Activated CD4-positive, alpha-beta T cell treated with anti-CD3 and anti-CD28 coated beads for 4 hours (primary cell): ENCODE measurements at places on chromosomes 1 and 21.

GRCh38 chr1:198837278-198838021 lies 198.6 kb downstream of the PTPRC start:
- no peak for DNase-seq

DNA sequence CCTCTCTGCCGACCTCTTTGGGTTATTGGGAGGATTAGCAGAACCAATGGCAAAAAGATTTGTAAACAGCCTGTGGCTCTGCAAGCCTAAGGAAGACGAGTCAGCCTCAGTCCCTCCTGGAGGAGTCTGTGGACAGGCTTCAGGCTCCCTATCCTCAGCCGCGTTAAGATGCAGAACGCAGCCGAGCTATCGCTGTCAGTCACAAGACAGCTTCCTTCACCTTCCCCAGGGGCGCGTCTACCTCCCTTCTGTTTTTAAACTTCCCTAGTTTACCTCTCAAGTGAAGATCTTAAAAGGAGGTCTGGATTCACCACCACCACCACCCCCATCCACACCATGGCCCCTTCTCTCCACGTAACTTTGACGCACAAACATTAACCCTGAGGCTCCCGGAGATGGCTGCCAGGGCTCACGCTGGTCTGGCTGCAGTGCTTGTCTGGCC lies 738 bp downstream of the CAMK1G start:
- no peak for DNase-seq

DNA sequence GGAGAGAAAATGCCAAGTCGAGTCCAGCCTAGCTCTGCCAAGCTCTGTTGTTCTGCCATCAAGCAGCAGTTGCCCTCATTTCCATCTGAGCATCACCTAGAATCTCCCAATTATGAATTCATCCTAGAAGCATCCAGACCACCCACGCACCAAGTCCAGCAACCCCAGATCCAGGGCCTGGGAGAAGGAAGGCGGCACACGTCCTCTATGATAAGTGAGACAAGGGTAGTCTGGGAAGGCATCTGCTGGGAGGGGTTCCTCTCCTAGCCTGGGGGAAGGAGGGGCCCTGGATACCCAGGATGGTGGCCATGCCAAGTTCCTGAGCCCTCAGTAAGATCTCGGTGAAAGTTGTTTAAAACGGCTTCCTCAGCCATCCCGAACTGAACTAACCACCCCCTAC lies 70.7 kb downstream of the VWA5B1 start:
- DNase-seq, result no peak

- DNase-seq, result no peak
These were observed 687 bp upstream of the ERI3 start for GRCh38 chr1:44355582-44356305.

DNA sequence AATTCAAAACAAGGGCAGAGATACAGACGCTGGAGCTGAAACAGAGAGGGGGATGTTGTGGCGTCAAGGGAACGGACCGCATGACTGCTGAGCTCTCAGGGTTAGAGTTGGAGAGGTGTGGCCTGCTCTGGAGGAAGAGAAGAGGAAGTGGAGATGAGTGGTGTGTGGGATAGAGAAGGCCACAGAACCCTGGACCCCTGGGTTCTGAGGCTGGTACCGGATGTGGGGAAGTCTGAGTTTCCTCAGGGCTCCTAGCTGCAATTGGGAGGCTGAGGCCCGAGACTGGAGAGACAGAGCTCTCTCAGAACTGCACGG lies 1.8 kb downstream of the BCAN start:
- no peak for DNase-seq

GRCh38 chr1:80776266-80776665 lies 1024.5 kb upstream of the ADGRL2 start:
- no peak for DNase-seq

DNA sequence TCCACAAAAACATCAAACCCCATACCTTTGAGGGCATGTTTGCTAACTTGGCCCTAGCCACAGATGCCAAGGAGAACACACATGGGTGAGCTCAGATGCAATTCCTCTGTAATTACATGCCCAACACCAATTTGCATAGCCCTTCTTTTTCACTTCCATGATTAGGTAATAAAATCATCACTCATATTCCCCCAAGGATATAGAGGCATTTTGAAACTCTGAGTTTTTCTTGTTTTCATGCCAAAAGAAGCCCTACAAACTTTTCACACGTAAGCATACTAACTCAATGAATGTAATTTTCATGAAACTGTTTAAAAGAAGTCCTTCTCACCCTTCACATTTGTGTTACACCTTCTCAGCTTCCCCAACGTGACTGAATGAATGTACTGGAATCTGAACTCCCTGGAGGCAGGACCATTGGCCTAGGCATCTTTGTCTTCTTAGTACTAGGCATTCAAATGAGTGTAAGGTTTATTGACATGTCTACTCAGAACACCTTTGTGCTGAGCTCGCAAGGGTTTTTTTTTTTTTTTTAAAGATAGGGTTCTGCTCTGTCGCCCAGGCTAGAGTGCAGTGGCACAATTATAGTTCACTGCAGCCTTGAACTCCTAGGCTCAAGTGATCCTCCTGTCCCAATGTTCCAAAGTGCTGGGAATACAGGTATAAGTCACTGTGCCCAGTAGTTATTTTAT lies 31.0 kb downstream of the FBXO42 start:
- DNase-seq, result no peak

DNA sequence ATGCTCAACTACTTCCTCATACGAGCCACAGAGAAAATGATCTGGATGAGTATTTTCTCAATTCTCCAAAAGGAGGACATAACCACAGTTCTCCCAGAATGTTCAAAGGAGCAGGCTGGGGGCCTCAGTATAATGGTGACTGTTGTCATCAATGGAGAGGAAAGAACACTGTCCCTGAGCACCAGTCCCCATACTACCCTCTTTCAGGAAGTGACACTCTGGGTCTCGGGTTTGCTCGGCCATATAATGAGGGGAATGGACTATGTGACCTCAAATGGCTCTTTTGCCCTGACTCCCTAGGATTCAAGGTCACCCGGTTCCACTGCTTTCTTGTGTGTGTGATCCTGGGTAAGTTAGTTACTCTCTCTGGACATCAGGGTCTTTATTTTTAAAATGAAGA lies 22.8 kb downstream of the SLC9A1 start:
- no peak for DNase-seq

- no peak for DNase-seq
These were observed 41.5 kb downstream of the TSEN15 start for GRCh38 chr1:184093071-184093470.

GRCh38 chr1:44031252-44032169 lies at the start of gene SLC6A9:
SLC6A9 (minus strand) TSS chr1:44031462; CDS start chr1:44024277, 7,185 bp downstream.
- DNase-seq, result peak; percentile 52

GRCh38 chr1:27349784-27350662 lies 8.2 kb downstream of the SYTL1 start:
- DNase-seq, result no peak

- DNase-seq, result no peak
These were observed 54.0 kb downstream of the CAPN9 start for GRCh38 chr1:230800891-230801840.

- no peak for DNase-seq
These were observed 389.7 kb downstream of the NCAM2 start for GRCh38 chr21:21387916-21388315.

DNA sequence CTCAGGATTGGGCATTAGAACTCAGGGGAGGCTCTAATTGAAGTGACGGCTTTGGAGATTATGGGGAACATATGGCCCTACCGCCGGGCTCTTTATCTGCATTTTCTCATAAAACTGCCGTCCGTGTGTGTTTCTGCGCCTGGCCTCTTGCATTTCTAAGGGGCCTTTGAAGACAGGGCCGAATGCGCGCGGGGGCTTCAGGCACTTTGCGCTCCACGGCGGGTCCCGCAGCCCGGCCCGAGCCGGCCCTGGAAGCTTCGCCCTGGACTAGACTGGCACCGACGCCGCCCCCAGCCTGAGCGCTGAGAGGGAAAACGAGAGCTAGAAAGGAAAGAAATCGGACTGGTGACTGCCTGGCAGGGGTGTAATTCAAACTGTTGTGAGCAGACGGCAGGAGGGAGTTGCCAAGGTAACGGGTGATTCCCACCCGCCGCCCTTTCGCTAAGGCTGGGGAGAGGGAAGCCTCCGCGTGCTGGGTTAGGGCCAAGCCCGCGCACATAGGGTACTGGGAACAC lies 120.7 kb downstream of the LMX1A start:
- DNase-seq, result no peak

DNA sequence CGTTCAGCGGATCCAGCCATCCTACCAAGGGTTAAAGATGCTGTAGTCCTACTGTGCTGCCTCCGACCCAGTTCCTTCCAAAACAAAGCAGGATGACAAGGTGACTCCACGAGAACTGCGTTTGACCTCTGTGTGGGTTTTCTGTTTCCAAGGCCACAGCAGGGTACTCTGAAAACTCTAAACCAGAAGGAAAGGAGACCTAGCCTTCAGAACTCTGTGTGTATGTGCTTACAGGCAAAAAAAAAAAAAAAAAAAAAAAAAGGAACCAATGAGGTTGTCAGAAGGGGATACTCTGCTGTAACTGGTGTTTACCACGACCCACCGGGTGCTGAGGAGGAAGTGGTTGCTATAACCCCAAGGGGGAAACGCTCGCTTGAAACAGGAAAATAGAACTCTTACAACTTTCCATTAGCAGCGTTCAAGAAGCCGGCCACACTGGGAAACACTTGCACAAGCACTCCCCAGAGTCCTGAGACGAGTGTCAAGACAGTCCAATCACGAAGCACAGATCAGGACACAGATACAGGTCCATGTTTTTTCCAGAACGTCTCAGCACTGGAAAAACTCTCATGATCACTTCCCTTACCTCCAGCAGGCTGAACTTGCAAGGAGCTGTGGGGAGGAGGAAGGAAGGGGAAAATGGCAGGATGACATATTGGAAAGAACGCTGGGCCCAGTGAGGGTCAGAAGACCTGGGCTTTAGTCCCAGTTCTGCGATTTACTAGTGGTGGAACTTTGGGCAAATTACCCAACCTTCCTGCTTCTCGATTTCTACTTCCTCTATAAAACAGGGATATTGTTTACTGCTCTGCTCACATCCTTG lies 64.0 kb downstream of the ITPKB start:
- DNase-seq, result peak; percentile 63

DNA sequence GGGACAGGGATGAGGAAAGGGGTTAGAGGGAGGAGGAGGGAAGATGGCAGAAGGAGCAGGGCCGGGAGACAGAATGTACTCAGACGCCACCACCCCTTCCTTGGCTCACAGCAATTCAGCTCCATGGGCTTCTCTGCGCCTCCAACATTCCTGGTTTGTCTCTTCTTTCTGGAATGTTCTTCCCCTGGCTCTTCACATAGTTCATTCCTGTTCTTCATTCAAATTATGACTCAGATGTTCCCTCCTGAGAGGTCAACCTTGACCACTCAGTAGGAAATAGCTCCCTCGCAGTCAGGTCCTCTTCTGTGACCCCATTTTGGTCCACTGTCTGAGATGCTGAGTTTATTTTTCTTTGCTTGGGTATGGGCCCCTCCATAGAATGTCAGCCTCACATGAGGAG lies 203.2 kb downstream of the C1orf94 start:
- no peak for DNase-seq

GRCh38 chr21:37534431-37534830 lies 167.9 kb downstream of the DYRK1A start:
- no peak for DNase-seq

DNA sequence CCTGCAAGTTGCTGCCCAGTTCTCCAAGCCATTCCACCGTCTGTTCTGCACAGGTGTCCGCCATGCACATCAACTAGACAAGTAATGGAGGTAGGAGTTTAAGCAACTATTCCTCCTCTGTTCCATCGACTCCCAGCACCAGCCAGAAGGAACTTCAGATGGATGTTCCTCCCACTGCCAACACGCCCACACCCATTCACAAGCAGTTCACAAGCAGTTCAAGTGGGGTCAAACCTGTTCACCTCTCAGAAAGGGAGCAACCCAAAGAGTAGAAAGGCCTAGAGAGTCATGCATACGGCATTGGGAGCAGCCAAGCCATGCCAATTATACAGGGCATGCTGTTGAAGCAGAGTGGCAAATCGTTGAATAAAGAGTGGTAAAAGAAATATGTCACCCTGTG lies 4.3 kb upstream of the TDRD5 start:
- no peak for DNase-seq

DNA sequence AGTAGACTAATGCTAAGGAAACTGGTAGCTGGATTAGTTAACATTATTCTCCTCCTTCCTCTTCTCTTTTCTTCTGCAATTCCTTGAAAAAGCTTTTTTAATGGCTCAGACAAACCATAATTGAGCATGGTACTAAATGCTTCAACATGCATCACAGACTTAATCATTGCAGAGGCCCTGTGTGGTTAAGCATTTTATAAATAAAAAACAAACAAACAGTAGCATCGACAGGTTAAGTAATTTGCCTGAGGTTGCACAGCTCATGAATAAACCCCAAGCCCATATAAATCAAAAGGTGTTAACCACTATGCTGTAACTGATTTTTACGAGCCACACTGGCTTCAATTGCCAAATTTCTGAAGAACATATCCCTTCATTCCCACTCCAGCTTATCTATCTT lies 462.1 kb downstream of the LMO4 start:
- DNase-seq, result no peak

GRCh38 chr1:95640746-95641145 lies 406.7 kb downstream of the RWDD3 start:
- DNase-seq, result no peak

GRCh38 chr1:34147301-34147700 lies 17.7 kb downstream of the CSMD2 start:
- DNase-seq, result no peak

DNA sequence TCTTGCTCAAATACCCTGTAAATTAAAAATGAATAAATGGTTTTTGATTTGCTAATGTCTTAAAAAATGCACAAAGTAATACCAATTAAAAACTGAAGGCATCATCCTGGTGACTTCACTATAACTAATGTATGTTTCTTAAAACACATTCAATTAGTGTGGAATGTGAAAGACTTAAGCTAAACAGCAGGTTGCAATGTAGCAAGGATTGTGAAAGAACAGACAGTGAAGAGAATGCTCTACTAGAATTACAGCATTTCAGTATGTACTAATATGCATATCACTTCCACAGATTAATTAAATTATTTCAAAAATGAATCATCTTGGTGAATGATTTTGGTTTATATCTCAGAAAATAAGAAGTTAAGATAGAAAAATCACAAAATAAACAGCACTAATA lies 56.4 kb downstream of the LHX4 start:
- DNase-seq, result no peak

DNA sequence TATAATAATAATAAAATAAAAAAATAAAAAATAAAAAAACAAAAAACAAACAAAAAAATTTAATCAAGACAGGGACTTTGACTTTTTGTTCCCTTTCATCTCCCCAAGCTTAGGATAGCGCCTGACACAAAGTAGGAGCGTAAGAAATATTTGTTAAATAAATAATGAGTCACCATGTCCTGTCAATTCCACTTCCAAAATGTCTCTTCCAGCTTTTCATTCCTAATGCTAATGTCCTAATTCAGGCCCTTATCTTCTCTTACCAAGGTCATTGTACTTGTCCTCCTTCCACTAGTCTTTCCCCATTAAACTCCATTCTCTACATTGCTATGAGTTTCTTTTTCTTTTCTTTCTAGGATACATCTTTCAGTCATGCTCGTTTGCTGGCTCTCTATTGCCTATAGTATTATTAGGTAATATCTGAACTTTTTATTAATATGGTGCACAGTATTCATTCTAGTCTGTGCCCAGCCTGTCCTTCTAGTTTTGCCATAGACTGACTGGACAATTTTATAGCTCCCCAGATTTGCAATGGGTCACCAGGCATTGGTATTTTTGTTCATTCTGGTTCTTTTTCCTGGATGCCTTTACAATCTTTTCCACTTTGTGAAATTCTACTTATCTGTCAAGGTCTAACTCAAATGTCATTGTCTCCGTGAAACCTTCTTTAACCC lies 11.4 kb downstream of the NEXN start:
- no peak for DNase-seq

GRCh38 chr1:184892116-184892515 lies 82.2 kb downstream of the NIBAN1 start:
- no peak for DNase-seq

GRCh38 chr21:41316200-41317062 lies at the start of gene FAM3B:
FAM3B (plus strand) TSS chr21:41316801; CDS start chr21:41316880, 79 bp downstream.
- no peak for DNase-seq
